ENCODE measurements at places on chromosomes 1 and 21.

DNA sequence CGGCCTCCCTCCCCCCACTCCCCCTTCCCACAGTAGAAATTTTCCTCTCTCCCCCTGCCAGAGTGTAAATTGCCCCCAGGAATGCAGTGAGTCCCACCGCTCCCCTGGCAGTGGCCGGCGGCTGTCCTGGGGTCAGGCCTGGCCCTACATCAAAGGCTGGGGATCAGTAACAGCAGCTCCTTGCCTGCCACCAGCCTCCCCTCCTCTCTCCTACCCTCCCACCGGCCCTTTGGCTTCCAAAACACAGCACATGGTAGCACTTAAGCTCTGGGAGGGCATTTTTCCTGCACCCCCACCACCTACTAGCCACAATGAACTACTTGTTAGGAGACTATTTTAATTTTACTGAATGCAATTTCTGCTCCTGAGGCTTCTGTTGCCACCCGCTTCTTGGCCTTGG is 9.0 kb upstream of the COL8A2 start:
- DNase-seq, result no peak

DNA sequence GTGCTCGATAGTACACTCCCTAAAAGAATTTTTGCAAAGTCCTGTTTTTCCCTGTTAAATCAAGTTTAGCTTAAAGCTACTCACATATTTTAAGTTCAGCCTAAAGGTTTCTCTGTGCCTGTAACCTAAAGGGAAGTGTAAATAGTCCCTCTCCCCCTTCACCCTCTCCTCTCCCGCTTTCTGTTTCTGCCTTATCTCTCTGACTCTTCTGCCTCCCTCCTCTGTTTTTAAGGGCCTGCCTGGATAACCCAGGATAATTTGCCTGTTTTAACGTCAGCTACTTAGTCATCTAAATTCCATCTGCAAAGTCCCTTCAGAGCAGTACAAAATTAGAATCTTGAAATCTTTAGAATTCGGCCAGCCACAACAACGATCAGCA is 92.6 kb downstream of the NID1 start:
- no peak for DNase-seq

DNA sequence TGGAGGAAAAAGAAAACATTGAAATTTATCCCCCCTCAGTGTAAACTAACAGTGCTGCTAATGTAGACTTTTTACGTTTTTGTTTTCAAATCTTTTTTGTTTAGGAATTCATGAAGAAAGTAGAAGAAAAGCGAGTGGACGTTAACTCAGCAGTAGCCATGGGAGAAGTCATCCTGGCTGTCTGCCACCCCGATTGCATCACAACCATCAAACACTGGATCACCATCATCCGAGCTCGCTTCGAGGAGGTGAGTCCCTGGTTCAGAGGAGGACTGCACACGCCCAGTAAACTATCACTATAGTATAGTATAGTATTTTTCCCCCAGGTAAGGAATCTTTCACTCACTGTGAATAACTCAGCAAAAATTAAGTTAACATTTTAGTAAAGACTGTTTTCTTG is 37.8 kb upstream of the BMP8A start:
- no peak for DNase-seq

DNA sequence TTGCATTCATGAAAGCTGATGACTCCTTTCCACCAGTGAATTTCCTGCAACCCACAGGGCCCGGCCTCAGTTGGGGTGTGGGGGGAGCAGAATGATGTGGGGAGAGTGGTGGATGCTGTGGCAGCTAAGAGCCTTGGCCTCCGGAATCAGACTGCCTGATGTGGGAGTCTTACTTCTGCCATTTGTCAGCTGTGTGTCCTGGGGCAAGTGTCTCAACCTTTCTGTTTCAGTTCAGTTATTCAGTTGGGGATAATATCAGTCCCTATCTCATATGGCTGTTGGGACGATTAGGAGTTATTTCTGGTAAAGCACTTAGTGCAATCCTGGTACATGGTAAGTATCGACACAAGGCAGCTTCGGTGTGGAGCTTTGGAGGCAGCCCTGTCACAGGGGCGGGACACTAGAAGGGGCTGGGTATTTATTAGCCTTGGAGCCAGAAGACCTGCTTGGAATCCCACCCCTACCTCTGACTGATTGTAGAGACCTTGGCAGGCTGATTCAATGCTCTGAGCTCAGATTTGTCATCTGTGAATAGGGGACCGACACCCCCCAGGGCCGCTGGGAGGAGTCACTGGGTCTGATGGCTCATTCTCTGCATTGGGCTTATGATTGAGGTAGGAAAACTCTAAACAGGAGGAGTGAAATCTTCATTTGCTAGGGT is 19.6 kb downstream of the ARHGEF10L start:
- no peak for DNase-seq

DNA sequence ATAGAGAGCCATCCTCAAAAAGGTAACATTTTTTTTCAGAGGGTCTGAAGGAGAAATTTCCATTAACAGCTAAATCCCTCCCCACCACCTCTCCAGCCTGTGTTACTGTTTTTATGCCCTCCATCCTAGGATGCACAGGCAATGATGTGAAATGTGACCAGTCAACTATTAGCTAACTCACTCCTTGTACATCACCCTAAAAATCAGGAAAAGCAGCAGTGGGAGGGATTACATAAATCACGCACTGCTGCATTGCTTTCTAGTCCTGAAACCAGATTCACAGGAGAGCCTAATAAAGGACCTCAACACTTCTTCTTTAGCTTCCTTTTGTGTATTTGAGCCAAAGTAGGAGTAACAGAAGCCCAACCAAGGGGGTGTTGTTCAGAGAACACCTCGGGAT is 66.3 kb downstream of the LMO4 start:
- DNase-seq, result no peak

DNA sequence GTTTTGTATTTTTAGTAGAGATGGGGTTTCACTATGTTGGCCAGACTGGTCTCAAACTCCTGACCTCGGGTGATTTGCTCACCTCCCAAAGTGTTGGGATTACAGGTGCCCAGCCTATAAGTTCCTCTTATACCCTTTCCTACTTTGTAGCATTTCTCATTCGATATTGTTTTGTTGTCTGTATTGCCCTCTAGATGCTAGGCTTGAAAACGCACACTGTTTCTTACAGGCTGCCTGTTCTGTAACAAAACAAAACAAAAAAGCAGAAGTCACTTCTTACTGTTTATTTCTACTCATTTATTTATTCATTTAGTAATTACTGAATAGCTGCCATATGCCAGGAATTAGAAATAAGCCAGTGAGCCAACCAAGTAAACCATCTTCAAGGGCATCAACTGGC is 136.9 kb upstream of the BMP8A start:
- no peak for DNase-seq

DNA sequence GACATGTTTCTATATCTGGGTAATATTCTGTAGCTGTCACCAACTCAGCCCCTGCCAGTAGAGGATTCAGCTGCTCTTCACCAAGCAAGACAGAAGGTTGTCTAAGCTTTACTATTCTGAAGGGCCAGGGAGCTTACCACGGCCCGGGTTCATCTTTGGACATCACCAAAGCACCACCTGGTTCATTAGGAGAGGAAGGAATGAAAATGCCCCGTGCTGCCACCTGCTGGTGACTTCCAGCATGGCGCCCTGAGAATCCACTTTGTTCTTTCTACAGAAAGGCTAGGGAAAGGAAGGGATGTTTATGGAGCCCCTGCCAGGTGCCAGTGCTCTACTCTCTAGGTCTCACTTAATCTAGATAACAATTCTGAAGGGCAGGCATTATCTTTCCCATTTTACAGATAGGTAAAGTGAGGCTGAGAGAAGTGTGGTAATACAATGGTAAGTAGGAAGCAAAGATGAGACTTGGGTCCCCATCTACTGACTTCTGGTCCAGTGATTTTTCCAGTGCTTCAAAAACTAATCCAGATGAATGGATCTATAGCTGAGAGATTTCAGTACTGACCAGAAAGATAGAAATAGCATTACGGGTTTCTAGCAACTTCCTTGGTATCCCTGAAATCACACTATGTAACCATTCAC is 79.5 kb downstream of the BEND5 start:
- peak; percentile 73 for DNase-seq

- DNase-seq, result no peak
Measured at GRCh38 chr1:13564073-13564472, 19.6 kb upstream of the PDPN start.

DNA sequence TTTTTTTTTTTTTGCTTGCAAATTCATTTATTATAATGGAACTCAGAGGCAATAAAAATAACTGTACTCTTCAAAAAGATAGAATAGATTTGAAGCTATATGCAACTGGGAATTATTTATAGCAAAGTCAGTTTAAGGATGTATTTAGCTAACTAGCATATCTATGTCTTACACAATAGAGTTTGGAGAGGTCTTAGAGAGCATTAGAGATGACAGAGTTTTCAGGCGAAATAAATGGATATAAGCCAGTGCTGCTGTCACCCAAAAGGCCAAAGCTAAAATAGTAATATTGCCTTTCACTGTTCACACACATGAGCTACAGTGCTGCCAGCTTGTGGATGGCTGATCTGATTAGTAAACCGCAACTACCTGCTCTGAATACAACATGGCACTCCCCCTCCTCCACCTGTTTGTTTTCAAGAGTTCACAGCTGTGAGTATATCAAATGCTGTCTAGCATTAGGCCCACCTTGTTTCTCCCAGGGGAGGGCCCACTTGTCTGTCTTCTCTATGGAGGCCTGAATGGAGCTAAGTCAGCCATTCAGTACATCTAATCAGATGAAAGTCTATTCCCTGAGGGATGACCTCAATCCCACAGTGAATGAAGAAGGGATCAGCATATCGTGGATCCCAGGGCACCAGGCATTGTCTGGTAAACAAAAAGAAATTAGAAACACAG is 25.2 kb upstream of the SSX2IP start:
- DNase-seq, result no peak

GRCh38 chr1:246221485-246222255 is 285.4 kb downstream of the SMYD3 start:
- no peak for DNase-seq

DNA sequence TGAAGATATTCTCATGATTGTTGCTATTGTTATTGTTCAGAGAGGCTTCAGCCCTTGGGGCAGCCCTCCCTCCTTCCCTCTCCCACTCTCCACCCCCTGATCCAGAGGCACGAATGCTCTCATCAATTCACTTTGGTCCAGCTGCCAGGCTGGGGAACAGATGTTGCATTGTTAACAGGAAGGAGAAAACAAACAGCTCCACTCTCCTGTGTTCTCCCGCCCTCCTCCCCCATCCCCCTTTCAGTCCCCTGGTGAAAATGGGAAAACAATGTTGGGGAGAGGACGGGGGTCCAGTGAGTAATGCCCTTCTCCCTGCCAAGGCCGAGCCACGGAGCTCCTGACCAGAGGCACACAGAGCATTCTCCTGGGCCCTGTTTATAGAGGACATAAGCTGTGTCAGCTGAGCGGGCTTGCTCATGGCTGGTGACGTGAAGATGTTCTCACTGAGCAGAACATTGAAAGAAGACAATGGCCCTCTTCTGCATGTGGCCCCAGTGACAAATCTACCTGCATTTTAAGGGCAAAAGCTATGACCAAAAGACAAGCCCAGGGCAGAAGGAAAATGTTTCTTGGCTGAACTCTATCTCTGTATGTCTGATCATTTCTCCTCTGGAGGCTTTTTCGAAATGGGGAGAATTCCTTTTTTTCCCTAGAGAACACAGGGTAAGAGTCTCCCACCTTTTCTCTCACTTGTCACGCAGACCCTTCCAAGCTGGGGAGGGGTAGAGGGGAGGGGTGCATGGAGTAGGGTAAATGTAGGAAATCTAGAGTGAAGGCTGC is 111.7 kb downstream of the GLUL start:
- no peak for DNase-seq

DNA sequence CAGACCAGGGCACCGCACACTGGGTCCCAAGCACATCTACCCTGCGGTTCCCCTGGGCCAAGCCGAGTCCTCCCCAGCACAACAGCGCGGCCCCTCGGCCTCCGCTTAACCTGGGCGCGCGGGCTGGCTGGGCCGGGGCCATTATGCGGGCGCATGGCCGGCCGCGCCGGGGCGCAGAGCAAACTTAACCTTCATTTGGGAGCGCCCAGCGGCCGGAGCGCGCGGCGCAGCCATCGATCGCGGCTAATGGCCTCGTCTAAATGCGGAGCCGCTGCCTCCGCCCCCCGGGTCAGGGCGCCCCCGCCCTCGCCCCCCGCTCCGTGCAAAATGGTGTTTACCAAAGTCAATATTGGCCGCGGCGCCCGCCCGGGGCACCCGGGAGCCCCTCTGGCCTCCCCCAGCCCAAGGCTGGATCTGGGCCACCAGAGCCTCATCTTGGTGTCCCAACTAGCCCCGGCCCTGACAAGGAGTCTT is 272.1 kb downstream of the TRABD2B start:
- DNase-seq, result peak; percentile 61

DNA sequence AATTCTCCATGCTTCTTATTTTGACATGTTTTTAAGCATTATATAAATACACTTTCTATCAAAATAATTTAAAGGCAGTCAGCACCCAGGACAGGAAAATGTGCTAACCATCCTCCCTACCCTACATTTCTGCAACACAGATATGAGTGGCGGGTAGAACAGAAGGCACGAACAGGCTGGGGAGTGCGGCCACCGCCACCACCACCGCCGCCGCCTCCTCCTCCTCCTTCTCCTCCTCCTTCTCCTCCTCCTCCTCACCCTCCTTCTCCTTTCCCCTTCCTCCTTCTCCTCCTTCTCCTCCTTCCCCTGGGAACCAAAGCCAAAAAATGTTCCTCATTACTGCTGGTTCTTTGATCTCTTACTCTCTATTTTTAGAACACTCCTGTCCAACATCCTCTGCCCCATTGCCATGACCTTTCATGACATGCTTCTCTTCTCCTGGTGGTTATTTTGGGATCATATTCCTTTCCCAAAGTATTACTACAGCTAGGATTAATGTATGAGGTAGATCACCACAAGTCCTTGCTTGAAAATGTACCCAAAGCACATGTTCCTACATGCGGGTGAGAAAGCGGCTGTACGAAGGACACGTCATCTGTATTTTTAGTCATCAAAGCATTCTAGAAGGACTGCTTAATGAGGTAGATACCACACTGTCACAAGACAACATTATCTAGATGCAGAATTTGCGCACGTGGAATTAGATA is 24.5 kb upstream of the CCN1 start:
- no peak for DNase-seq

Measured in Calu3 (cell line).